Fibroblast of skin of abdomen (primary cell): ENCODE measurements at places on chromosomes 16 and 17.

GRCh38 chr17:5078106-5079028 is at the start of gene ZFP3:
ZFP3 (plus strand) TSS chr17:5078467; CDS start chr17:5091505, 13,038 bp downstream.
- peak; percentile 81 for DNase-seq

DNA sequence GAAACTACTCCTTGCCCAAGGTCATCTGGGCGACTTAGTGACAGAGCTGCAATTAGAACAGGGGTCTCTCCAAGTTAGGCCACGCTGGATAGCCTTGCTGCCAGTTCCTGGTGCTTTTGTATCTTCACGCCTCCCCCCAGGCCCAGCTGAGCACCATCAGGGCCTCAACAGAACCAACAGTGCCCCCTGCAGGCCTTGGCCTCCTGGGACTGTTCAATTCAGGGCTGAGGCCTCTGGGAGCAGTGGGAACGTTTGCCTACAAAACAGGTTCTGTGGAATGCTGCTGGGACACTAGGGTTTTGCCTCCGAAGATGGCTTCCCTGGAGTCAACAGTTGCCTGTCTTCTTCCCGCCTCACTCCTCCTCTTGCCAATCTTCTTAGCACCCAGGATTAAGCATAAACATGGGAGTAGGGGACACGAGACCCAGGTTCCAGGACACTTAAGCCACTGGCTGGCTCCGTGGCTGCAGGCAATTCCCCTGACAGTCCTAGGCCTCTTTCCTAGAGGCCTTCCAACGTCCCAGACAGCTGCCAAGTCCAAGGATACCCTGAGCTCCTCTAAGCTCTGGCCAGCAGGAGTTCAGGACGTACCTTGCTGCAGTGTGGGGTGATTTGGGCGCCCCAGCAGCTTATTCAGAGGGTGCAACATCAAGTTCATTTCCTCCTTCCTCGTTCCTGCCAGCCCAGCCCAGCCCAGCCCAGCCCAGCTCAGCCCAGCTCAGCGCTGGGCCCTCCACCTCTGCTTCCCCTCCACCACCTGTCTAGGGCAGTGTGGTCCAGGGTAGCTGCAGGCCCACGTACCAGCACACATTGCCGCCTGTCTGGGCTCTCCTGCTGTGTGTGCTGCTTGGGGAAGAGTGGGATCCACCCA is 246.6 kb upstream of the RPL38 start:
- peak; percentile 17 for DNase-seq

GRCh38 chr17:50148226-50149090 is 2.0 kb downstream of the PPP1R9B start:
- peak; percentile 51 for DNase-seq

DNA sequence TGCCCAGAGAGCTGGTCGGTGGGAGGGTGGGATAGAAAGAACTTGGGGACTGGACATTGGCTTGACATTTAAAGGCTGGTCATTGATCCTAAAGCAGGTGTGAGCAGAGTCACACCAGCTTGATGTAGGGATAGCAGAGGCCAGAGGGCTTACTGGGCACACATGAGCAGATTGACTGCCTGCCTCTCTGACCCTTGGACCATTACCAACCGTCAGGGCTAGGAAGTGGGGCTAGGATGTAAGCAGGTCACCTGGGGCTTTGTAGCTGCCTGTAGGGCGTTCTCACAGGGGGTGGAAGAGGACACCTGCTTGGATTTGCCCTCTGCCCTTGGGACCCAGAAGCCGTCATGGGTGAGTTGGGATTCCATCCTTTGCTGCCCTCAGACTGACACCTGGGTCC is 11.1 kb upstream of the SMPD3 start:
- no peak for DNase-seq

- DNase-seq: no peak
These were observed 185.6 kb downstream of the PRKCA start for GRCh38 chr17:66487981-66488468.
